ENCODE measurements at places on chromosomes 2 and 18.
A peak's percentile ranks its signal among the peaks of the same experiment; 100 is the strongest.

DNA sequence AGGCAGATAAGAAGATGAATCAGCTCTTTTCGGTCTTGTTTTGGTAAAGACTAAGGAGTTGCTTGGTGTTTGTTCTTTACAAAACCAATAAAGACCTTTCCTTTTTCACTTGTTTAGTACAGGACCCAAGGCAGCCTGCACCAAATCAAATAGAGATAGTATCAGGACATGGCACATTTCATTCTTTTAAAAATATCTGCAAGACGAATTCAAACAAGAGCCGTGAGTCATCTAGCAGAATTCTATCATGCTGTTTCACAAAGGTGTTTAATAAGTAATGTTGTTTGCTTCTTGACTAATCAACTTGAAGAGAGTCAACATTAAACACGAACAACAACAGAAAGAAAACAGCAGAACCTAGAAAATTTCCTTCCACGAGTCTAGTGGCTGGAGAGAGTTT lies 102.8 kb upstream of the TTN start:
- no peak for DNase-seq

DNA sequence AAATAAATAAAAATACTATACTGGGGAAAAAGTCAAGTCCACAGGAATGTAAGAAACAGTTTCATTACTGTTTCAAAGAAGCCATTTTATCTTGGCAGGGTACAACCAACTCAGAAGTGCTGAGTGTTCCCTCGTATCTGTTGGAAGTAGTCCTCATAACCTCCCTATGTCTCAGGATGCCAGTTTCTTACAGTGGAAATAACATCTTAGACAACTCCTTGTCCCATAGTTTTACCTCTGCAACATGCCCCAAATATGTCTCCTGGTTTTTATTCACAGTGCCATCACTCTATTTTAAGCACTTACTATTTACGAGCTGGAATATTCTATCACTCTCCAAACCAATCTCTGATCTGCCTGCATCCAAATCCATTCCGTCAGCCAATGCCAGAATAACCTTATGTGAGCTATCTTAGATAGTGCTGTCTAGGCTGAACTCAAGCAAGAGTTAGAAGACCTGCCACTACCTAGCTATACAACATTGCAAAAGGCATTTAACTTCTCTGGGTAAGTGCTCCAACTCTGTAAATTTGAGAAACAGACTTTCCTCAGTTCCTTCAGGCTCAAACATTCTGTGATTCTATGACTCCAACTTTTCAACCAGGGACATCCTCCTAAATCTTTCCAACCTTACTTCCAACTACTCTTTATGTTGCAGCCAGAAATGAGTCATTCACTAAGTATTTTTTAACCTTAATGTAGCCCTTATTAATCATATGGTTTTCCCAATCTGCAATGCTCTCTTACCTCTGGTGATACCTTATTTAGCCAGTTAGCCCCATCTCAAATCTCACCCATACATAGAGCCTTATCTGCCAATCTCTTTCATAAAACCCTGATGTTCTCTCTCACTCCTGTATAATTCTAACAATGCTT lies 66.7 kb downstream of the RTN4 start:
- DNase-seq, result no peak

- DNase-seq, result no peak
These were observed 4.3 kb downstream of the POLR2D start for GRCh38 chr2:127853671-127854070.

GRCh38 chr2:33467413-33467812 lies 9.0 kb upstream of the RASGRP3 start:
- no peak for DNase-seq

GRCh38 chr18:22057908-22058527 lies 111.4 kb upstream of the GATA6 start:
- no peak for DNase-seq

DNA sequence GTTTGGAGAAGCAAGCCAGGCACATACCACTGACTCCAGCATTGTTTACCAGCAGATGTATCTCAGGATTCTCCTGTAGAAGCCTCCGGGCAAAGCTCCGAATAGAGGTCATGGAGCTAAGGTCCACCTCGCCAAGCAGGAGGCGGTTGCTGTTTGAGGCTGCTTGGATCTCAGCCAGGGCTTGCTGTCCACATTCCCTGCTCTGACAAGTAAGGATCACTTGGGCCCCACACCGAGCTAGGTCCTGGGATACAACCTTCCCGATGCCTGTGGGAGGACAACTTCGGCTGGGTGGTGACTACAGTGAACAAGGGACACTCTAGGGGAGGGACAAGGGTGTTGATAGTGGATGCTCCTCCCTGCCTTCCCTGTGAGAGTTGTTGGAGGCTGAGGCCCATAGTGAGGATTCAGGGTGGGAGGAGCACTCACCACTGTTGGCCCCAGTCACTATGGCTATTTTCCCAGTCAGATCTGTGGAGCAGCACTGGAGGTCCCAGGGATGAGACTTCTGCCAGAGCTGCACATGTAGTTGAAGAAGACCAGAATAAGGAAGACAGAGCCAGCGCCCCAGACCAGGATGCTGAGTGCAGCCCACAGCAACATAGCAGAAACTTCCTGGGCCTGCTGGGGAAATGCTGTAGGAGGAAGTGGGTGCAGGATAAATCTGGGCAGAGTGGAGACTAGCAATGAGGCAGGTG lies 8.3 kb downstream of the C2orf81 start:
- DNase-seq, result no peak

DNA sequence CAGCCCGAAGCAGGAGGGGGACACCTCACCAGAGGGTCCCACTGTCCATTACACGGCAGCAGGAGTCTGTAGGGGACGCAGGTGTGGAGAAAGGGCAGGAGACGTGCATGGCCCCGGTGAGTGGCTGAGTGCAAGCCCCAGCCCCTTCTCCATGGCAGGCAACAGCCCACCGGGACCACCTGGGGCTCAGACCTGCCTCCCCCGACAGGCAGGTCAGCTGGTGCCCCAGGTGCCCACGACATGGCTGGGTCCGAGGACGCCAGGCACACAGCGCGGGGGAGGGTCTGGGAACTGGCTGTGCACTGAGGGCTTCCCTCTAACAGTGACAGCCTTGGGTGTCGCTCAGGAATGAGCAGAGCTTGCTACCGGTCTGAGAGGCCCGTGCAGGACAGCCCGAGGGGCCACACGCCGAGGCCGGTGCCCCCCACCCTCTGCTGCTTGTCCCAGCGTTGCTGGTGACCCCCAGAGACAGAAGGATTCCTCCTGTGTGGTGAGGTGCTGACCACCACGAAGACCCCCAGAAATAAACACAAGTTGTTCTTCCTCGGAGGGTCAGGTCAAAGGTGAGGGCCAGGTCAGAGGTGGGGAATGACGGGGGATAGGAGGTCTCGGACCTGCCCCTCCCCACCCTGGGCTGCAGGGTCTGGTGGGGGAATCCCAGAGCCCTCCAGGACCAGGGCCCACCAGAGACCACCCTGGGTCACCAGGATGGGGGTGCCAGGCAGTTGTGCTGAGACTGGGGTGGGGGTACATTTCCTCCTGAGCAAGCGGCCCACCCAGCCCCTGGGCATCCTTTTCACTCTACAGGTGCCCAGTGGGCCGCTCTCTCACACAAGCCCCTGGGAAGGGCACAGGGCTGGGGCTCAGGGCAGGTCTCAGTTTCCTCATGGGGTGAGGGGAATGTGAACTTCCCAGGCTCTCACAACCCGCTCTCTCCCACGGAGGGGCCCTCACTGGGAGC lies 50.6 kb downstream of the SLC66A2 start:
- DNase-seq, result no peak

GRCh38 chr2:105665480-105665879 lies 79.2 kb upstream of the NCK2 start:
- no peak for DNase-seq

DNA sequence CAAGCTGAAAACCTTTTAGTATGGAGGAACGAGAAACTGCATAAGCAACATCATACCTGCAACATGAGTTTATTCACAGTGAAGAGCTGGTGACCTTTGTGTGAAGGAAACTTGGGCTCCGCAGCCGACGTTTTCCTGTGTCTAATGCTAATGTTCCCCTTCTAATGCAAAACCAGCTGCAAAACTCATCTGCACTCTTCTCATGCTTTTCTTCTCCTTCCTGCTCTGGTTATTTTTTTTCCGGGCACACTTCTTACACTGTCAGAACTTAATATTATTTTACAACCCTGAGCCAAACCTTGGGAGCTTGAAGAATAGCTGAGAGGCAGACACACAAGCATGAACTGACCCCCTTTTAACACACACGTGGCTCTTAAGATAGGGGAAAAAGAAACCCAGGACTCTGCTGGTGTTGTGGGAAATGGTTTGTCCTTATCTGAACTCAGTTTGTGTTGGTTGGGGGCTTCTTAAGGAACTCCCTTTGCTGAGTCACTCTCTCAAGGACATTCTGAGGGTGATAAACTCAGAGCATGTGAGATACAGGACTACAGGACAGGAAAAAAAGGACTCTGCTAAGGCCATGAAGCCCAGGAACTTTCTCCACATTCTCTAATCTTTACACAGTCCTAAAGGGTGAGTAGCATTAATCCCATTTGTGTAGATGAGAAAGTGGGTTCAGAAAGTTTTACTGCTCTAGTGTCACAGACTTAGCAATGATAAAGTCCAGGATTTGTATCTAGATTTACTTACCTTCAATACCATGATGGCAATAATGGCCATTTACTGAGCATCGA lies 439.3 kb upstream of the TRIB2 start:
- no peak for DNase-seq

GRCh38 chr2:71551631-71551915 lies 98.2 kb downstream of the DYSF start:
- DNase-seq, result peak; percentile 45

DNA sequence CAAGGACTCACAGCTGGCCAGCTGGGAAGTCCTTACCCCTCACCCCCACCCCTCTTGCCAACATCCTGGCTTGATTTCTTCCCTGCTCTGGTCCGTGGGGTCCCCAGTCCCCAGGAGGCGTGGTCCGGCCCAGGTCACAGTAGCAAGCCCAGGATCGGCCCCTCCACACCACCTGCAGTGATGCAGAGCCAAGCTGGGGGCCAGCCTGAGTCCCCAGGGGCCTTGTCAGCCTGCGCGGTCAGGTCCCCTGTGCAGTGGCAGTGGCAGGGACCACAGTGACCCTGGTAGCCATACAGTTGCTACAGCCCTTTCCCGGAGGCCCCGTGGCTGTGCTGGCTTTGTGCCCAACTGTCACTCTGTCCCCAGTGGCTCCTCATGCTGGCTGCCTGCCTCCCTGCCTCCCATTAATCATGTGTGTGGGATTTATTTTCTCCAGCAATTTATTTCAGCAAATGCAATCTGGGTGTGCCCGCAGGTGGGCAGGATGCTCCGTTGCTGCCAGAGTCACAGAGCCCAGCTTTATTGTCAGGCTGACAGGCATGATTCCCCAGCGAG lies 8.8 kb upstream of the PRSS56 start:
- DNase-seq, result no peak

DNA sequence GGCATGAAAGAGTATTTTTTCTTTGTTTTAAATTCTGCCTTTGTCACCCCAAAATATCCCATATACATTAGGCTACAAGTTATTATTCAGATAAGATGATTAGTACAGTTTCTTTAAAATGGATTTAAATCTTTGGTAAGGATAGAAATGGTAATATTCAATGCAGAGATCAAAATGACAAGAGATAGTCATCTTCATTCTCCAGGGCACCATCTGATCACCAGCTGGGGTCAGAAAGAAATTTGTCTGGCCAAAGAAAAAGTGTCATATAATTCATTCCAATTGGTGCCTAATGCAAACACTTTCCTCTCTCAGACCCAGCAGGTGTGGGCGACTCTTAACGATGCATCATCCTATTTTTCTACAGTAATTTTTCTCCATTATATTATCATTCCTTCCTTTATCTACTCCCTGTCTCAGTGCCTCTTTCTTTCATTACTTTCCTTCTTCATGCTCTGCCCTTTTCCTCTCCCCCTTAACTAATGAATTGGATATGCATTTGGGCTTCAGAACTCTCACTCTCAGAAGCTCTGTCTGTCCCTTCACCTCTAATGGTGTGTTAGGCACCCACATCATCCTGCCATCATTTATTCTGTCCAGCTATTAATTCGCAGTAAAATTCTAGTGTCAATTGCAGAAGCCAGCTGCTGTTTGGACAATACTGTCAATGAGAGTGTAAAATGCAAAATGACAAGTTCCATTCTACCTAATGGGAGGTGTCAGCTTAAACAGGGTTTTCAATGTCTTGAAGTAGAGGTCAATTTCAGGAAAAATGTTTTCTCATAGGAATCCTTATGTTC lies 570.5 kb downstream of the TDRD15 start:
- DNase-seq, result no peak

GRCh38 chr2:16871411-16871810 lies 205.8 kb upstream of the CYRIA start:
- no peak for DNase-seq

Data from CD8-positive, alpha-beta memory T cell (primary cell).